ENCODE measurements at places on chromosomes 2 and 18.

DNA sequence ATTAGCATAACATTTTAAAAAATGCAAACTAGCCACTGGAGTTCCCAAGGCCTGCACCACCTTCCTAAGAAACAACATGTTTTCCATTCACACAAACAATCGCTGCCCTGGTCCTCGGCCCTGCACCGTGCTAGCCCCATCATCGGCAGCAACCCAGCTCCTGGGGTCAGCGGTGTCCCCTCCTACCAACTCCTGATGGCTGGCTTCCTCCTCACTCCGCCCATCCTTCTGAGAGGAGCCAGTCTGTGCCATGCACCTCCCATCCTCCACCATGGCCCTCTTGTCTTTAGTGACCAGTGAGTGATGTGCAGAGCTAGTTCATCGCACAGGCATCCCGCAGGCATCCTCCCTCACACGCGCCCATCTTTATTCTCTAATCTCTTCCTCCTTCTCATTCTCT lies 81.9 kb downstream of the LONRF2 start:
- DNase-seq: no peak

DNA sequence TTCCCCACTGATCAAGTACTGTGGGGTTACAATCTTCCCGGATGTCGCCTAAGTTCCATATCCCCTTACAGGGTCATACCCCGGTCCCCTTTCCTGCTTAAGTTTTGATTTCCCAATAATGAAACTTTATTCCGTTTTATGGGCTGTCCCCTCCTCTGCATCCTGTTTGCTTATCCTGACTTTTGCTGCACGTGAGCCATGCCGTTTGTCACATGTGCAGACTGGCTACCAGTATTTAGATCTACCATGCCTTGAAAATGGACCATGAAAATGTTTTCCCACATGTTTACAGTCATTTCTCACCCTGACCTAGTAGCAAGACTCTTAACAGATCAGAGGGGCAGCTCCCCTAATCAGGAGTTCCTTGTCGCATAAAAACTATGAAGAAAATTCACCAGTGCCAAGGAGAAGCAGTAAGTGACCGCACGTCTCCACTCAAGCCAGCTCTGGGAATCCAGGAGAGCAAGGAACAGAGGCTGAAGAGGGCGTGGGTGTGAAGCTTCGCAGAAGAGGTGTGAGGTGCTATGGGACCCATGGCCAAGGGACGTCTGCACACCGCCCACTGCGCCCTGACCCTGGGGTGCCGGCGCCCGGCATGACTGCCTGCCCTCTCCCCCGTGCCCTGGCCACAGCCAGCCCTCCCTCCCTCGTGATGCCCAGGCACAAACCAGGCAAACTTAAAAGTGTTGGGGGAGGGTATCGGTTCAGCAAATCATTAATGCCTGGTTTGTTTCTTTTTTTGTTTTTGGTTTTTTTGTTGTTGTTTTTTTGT lies 440.8 kb upstream of the SALL3 start:
- DNase-seq: no peak

- no peak for DNase-seq
Observed at GRCh38 chr2:67904966-67905365, 157.8 kb downstream of the C1D start.

DNA sequence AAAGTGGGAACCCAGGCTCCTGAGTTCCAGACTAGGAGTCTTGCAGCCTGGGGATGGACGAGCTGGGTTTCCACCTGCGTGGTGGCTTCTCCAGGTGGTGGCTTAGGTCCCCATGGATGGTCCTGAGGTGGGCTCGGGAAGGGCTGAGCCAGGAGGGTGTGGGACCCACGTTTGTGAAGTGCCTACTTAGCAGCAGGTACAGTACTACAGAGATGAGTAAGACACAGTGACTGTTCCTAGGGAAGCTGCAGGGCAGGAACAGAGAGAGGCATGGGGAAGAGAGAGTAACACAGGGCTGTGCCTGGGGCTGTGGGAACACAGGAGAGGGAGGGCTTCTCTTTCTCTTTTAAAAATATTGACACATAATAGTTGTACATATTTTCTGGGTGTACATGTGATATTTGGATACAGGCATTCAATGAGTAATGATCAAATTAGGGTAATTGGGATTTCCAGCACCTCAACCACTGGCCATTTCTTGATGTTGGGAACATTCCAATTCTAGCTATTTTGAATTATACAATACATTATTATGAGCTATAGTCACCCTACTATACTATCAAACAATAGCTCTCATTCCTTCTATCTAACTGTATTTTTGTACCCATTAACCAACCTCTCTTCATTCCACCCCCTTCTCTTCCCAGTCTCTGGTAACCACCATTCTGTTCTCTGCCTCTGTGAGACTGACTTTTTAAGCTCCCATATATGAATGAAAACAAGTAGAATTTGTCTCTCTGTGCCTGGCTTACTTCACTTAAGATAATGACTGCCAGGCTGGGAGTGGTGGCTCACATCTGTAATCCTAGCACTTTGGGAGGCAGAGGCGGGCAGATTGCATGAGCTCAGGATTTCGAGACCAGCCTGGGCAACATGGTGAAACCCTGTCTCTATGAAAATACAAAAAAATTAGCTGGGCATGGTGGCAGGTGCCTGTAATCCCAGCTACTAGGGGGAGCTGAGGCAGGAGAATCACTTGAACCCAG lies 15.0 kb downstream of the TOGARAM2 start:
- no peak for DNase-seq

DNA sequence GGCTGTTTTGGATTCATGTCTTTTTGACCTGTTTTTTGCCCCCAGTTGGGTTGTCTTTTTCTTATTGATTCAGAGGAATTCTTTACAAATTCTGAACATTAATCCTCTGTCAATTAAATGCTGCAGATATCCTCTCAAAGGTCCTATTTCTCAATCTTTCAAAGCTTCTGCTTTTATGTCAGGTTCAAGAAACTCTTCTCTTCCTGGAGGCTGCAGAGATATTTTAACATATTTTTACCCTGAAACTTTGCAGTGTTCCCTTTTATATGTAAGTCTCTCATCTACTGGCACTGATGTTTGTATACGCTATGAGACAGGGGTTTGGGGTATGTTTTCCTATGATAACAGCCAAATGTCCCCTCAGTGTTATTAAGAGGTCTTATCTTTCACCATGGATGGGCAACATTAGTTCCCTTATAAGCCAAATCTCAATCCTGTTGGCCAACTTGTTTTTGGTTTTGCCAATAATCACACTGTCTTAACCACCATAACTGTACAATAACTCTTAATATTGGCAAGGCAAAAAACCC lies 159.3 kb downstream of the HDAC4 start:
- DNase-seq: no peak

- DNase-seq: no peak
Observed at GRCh38 chr2:96579422-96579821, 42.9 kb downstream of the ARID5A start.

DNA sequence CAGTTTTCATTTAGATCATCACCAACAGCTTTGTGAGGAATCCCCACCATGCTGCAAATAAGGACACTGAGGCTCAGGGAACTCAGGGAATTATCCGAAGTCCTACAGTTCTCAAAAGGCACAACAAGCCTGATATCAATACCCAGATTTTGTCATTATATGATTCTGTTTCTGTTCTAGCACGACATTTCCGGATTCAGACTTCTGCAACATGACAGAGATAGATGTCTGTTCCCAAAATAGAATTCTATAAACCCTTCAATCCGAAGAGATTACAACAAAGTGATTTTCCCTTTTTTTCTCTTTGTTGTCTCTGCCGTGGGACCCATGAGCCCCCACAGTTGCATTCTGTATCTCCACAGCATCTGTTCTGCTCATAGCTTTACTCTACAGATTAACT lies 72.0 kb downstream of the DOCK10 start:
- no peak for DNase-seq

Data from SK-N-SH (cell line).